T-helper 17 cell (primary cell): ENCODE measurements at places on chromosomes 7 and 10. TPM values are rescaled to one million over a fixed set of nuclear protein-coding genes. Genes with fewer than 3 reads are reported as not detected.

The CALCR gene
- total RNA-seq, result not detected

The TMUB1 gene
- 52.4 TPM for total RNA-seq

The TRPV5 gene
- total RNA-seq, result not detected

The HOXA10 gene
- total RNA-seq, result not detected

The LRRC18 gene
- total RNA-seq, result not detected

The SAP25 gene
- total RNA-seq, result 33.1 TPM

The RBP3 gene
- total RNA-seq, result not detected

The ZNF775 gene
- 2.1 TPM for total RNA-seq

The NKX2-3 gene
- not detected for total RNA-seq
